ENCODE measurements at places on chromosomes 16 and 17.

GRCh38 chr16:81607805-81608522 is 163.4 kb downstream of the CMIP start:
- no peak for DNase-seq

GRCh38 chr16:9511389-9511788 is 419.9 kb downstream of the HAPSTR1 start:
- DNase-seq: no peak

- DNase-seq: no peak
These were observed 26.1 kb upstream of the CBFA2T3 start for GRCh38 chr16:89002851-89003830.

- DNase-seq: no peak
These were observed 2.4 kb downstream of the CRAMP1 start for GRCh38 chr16:1614456-1615102.

GRCh38 chr16:79264237-79265109 is 336.1 kb downstream of the MAF start:
- no peak for DNase-seq

GRCh38 chr17:73637866-73638265 is 6.4 kb downstream of the SDK2 start:
- no peak for DNase-seq

DNA sequence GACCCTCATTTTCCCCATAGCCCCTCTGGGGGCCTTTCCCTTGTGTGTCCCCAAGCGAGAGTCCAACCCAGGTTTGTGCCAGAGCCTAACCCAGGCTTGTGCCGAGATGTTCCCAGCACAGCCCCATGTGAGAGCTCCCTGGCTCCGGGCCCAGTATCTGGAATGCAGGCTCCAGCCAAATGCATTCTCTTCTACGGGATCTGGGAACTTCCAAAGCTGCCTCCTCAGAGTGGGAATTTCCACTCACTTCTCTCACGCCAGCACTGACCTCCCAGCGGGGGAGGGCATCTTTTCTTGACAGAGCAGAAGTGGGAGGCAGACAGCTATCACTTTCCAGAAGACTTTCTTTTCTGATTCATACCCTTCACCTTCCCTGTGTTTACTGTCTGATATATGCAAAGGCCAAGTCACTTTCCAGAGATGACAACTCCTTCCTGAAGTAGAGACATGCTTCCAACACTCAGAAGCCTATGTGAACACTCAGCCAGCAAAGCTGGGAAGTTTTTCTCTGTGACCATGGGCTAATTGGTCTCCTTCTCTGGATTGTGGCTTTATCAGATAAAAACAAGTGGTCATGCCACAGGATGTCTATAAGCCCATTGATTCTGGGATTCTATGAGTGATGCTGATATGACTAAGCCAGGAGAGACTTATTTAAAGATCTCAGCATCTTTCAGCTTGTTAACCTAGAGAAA is 2.5 kb upstream of the CCL2 start:
- no peak for DNase-seq

DNA sequence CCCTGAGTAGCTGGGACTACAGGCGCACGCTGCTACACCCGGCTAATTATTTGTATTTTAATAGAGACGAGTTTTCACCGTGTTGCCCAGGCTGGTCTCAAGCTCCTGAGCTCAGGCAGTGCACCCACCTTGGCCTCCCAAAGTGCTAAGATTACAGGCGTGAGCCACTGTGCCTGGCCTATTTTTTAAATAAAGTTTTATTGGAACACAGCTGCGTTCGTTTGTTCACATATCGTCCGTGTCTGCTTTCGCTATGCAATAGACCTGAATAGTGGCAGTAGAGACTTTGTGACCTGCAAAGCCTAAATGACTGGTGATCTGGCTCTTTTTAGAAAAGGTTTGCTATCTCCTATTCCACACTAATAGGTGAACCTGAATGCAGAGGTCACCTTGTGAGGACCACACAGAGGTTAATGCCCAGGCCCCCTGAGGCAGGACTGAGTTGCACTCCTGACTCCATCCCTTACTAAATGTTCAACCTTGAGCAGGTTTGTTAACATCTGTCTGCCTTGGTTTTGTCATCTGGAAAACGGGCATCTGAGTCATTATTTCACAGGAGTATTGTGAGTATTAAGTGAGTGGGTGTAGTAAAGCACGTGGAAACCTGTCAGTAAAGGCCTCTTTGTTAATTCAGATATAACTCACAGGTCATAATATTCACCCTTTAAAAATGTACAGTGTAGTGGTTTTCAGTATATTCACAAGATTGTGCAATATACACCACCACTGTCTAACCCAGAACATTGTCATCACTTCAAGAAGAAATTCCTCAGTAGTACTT is 157.5 kb upstream of the CACNG5 start:
- no peak for DNase-seq

DNA sequence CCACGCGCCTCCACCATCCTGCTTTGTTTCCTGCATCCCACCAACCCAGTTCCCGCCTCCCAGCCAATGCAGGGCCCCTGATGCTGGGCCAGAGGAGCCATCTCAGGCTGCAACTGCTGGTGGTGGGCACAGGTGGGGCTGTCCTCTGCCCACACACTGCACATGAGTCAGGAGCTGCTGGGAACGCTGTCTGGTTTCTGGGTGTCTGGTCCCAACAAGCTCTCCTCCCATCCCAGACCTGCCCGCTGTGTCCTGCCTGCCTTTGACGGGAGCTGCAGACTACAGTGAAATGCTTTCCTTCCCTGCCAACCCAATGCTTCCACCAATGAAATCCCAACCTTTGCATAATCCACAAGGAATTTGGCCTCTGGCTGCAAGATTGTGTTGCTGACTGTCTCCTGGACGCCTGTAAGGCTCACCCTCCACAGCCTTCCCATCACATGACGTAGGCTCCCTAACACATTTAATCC is 98.9 kb downstream of the N4BP1 start:
- no peak for DNase-seq

GRCh38 chr16:4663777-4664465 is 29.4 kb upstream of the NUDT16L1 start:
- DNase-seq: no peak

- no peak for DNase-seq
These were observed 1.3 kb upstream of the ZNF768 start for GRCh38 chr16:30527635-30528178.

- DNase-seq: no peak
These were observed 39.3 kb upstream of the BRD7 start for GRCh38 chr16:50408001-50408561.

DNA sequence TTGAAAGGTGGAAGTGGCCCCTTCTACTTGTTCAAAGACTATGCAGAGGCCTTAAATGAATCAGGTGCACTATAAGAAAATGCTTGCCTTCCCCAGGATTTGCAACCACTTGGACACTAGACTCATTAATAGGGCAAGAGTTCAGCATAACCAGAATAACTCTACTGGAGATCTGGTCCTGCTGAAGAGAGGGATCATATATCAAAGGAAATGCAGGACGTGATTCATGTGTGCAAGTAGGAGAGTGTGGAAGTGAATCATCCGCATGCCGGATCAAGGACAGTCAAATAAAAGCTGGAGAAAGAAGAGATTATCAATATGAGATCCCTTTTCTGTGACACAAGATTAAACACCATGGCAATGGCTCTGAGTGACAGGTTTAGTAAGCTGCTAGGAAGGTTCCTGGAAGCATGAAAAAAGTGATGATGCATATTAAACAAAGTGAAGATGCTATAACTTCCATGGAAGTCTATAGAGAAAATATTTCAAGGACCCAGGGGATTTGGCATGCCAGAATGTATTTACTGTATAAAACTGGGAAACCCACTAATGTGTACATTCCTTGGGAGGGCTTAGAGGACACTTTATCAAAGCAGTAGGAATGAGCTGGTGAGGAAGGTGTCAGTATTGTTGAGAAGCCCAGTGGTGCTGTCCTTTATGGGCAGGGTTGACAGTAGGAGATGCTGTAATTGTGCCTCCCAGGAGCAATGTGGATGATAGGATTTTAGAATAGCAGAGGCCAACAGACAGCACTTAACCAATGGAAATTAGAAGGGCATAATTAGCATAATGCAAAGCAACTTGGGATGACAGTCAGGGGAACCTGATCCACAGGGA is 133.1 kb downstream of the ABCA8 start:
- DNase-seq: no peak

DNA sequence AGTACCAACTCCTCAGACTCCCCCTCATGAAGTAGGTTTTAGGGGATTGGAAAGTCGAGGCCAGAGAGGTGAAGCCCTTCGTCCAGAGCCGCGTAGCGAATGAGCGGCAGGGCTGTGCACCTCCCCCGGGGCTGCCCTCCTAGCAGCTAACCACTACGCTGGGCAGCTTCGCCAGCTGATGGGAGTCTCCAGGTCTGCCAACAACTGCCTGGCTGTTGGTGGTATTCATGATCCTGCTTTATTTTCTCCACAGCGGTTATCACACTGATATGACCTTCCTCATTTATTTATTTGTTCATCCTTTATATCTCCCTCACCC is 773 bp upstream of the NETO2 start:
- no peak for DNase-seq

DNA sequence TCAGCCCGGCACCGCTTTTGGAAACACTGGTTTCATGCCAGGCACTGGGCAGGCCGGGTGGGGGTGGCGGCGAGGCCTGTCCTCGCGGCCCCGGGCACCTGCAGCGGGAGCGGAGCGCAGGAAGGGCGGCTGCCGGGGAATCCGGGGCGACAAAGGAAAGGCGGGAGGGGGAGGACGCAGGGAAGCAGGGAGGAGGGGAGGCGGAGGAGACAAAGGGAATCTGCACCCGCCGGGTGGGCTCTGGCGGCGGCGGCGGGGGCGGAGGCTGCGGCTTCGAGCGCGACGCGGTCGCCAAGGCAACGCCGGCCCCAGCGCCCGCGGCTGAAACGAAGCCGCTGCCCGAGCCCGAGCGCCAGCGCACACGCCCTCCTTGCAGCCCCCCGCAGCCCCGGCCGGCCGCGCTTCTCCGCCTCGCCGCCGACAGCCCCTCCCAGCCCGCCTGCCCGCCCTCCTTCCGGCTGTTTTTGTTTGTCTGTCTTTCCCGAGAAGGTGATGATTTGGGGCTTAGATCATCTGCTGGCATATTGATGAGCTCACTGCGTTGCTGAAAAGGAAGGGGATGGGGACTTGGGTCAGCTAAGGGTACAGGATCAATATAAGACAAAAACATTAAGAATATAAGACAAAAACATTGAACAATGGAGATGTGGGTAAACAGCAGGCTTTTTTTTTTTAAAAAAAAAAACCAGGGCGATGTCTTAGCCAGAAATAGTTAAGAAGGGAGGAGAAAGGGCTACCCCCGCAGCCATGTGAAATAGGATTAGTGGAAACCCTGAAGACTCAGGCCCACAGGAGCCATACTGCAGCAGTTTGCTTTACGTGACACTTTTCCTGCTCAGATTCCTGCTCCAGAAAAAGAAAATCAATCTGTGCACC is 32.7 kb downstream of the CDK5R1 start:
- DNase-seq: peak; percentile 57

DNA sequence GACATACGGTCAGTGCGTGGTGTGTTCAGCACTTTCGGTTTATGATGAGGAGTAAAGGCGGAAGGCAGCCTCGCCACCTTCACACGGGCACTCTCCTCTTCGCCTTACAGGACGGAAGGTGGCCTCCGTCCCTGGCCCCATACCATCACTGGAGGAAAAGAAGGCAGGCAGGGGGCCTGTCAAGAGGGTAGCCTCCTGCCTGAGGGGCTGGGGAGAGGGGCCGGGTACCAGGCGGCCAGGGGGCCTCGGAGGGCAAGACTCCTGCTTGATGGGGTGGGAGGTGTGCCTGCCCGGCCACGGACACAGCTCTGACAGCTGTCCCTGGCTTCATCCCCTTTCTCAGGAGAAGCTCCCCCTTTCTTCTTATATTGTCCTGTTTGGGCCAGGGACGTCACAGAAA is 15.6 kb upstream of the SLC38A8 start:
- no peak for DNase-seq

GRCh38 chr17:7281953-7282751 is 634 bp downstream of the SLC2A4 start:
- no peak for DNase-seq

DNA sequence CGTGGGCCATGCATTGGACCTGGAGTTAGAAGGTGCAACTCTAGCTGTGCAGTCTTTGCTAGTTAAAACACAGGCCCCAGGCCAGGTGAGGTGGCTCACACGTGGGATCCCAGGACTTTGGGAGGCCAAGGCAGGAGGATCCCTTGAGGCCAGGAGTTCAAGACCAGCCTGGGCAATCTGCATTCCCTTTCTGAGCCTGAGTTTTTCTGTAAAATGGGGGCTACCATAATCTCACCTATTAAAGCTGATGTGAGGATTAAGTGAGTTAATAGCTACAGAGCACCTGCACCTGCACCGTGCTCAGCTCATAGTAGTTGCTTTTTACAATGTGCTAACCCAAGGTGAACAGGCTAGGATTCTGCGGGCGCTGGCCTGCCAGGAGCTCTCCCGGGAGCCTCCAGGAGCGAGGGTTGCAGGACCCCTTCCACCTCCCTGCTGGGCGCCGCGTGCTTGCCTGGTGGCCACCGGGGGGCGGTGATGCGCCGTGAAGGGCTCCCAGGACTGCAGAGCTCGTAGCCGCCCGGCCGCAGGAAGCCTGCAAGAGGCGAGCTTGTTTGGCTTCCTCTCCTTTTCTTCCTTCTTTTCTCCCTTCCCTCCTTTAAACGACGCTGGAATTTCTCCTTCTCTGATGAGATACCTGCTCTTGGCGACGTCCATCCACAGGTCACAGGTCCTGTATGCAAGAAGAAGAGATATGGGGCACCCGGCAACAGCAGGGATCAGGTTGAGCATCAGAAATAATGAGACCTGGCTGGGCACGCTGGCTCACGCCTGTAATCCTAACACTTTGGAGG is 51.3 kb downstream of the ZFP90 start:
- DNase-seq: peak; percentile 57

- no peak for DNase-seq
These were observed 32.9 kb downstream of the SLC7A5 start for GRCh38 chr16:87836346-87836843.

DNA sequence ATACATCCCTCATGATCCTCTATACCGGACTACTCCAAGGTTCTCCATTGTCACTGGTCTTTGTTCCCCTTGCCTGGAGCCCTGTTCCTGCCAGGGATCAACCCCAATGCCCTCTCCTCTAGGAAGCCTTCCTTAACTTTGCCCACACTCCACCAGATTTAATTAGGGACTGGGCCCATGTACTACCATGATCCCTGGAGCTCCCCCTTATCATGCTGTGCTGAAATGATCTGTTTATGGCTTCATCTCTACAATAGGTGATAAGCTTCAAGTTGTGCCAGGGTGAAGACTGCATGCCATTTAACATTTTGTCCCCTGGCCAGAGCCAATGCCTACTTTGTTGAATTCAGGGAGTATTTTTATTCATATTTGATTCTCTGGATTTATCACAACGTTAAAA is 17.9 kb upstream of the IRX5 start:
- DNase-seq: no peak

DNA sequence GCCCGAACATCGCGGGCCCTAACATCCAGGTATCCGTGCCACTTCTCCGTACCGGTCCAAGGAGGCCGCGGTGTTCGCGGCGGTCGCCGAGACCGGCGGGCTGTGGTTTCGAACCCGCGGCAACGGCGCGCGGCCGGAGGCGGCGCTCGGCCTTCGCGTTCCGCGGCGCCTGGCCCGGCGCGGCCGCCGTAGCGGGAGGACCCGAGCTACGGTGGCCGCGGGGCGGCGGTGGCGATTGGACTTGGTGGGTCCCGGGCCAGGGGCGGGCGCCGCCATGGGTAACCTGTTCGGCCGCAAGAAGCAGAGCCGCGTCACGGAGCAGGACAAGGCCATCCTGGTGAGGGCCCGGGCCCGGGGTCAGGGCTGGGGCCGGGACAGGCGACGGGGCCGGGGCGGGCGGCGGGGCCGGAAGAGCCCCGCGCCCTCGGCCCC is at the start of gene CHMP6:
TSS of gene CHMP6 (plus strand) at position 197 of the 432 bp plus-strand sequence. CDS start at position 275, 78 bp downstream.
- DNase-seq: peak; percentile 59

- no peak for DNase-seq
These were observed 218.8 kb upstream of the CHMP6 start for GRCh38 chr17:80772906-80773242.

- DNase-seq: no peak
These were observed at the start of gene ZNF629 for GRCh38 chr16:30786936-30787612. ZNF629 (minus strand) TSS chr16:30787205; CDS start chr16:30784482, 2,723 bp downstream.

- peak; percentile 66 for DNase-seq
These were observed 772 bp upstream of the CHCT1 start for GRCh38 chr17:60421273-60422161.

All from activated T-cell treated with anti-CD3 and anti-CD28 coated beads for 24 hours (primary cell).